ENCODE measurements at places on chromosomes 1 and 21.

DNA sequence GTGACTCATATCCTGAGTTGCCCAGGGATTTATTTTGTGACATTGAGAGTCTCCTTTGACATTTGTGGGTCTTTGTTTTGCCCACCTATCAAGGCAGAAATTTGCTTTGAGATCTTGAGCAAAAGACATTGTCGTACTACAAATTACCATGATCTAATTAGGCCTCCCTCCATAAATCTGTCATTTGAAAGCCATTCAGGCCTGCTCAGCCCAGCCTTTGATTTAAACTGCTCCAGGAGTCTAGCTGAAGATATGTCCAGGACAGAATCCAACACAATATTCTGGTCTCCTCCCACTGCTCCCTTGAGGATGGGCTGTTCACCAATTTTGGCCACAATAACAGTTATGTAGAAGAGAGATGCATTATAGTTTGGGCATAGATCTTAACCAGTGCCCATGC, 86.7 kb downstream of the PROX1 start:
- DNase-seq, result no peak

- DNase-seq, result no peak
Measured at GRCh38 chr1:206668874-206669410, 15.8 kb upstream of the MAPKAPK2 start.

DNA sequence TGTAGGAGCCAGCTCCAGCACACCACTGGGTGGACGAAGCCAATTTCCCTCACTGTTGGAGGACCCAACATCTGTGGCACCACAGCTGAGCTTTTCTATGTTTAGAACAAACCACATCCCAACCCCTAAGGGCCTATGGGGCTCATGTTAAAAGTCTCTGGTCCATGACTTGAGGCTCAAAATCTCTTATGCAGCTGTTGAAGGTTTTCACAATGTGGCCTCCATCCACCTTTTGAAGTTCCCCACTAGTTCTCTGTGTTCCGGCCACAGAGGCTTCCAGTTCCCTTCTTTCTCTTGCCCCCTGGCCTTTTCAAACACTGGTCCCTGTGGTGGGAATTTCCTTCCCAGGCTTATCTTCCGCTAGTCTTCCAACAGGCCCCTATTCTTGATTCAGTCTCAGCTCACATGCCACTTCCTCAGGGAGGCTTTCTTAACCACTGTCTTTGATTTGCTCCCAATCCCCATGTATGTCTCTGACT, 3.9 kb upstream of the IFNLR1 start:
- DNase-seq, result no peak

DNA sequence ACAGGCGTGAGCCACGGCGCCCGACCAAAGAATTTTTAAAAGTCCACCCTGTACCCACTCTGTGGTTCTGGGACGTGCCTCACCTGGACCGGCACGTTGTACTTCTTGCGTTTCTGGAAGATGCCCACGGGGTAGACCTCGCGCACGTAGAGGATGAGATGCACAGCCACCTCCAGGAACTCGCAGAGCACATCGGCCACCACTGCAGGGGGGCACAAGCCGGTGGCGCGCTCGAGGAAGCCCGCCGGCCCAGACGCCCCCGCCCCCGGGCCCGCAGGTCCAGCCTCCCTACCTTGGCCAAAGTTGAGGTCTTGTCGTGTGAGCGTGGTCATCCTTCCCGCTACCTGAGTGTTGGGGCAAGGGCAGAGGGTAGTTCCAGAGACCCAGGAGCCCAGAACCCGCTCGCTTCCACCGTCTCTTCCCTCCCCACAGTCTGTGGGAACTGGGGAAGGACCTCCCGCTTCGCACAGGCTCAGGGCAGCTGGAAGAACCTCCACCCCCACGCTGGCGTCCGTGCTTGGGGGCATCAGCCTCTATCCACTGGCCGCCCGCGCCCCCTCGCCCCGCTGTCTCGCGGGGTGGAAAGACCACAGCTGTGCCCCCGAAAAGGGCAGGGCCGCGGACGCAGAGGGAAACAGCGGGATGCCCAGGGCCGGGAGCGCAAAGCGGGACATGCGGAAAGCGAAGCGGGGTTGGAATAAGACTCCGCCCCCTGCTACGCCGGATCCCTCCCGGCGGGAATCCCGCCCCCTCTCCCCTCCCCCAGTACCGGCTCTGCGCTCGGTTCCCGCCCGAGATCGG, 478 bp downstream of the MAD2L2 start:
- peak; percentile 33 for DNase-seq

- DNase-seq, result no peak
Measured at GRCh38 chr1:86453664-86454063, 15.1 kb upstream of the CLCA1 start.

- DNase-seq, result no peak
Measured at GRCh38 chr1:156368889-156369684, at the start of gene RHBG. TSS of gene RHBG (plus strand) at chr1:156369211. CDS start at chr1:156369250, 39 bp downstream.

DNA sequence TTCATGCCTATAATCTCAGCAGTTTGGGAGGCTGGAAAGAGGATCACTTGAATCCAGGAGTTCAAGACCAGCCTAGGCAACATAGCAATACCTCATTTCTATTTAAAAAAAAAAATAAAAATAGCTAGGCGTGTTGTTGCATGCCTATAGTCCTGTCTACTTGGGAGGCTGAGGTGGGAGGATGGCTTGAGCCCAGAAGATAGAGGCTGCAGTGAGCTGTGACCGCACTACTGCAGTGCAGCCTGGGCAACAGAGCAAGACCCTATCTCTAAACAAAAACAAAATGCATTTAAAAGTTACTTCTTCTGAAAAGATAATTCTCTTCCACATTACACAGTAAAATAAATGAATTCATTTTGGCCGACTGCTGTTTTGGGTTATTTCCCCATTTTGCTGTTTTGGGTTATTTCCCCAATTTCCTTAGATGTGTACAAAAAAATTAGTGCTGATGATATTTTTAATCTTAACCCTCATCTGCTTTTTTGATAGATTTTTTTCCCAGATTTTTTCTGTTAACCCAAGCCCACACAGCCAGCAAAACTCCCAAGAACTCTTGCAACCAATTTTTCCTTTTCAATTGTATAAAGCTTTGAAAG, 23.0 kb upstream of the SAMSN1 start:
- no peak for DNase-seq

- no peak for DNase-seq
Measured at GRCh38 chr1:20282533-20282932, 8.1 kb upstream of the VWA5B1 start.

GRCh38 chr1:160671603-160672517, 25.0 kb upstream of the SLAMF1 start:
- DNase-seq, result no peak

DNA sequence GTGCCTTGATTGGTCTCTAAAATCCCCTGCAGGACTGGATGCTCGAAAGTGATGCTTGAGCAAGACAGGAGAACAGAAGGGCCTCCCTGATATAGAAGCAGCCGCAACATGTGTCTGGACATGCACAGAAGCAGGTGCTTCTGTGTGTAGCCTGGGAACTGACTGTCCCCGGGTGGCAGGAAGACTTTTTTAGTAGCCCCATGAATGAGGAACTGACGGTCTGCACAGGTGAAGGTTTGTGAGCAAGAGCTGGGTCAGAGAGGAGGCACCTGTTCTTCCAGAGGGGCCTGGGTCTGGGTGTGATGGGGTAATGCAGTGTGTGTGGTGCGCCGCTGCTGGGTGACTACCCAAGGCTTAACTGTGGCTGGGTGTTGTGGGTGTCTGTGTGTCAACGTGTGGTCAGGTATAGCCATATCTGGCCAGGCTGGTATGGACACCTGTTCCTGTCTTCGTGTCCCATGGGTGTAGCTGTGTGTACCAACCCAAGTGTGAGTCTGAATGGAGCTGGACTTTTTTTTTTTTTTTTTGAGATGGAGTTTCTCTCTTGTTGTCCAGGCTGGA, 39.1 kb upstream of the FOXO6 start:
- no peak for DNase-seq

GRCh38 chr1:246160905-246161304, 346.2 kb downstream of the SMYD3 start:
- no peak for DNase-seq

GRCh38 chr21:40300300-40300699, 433.1 kb downstream of the PCP4 start:
- peak; percentile 4 for DNase-seq

DNA sequence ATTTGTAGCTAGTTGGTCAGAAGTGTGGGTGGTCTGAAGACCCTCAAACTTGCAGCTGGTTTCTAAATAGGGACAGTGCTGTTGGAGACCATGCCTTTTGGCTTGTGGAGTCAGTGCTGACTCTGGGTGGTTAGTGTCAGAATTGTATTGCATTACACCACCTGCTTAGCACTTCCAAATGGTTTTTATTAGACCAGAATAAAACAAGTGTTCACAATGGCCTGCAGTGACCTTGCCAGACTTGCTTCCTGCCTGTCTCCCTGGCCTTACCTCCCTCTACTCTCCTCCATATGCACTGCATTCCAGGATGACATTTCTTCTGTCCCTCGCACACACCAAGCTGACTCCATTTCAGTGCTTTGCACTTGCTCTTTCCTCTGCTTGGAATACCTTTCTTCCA, 72.7 kb upstream of the CNIH3 start:
- DNase-seq, result no peak

- DNase-seq, result no peak
Measured at GRCh38 chr1:7220007-7220406, 434.8 kb downstream of the CAMTA1 start.

GRCh38 chr1:78255846-78256245, 210.1 kb downstream of the GIPC2 start:
- DNase-seq, result no peak

- no peak for DNase-seq
Measured at GRCh38 chr1:247070645-247071044, 8.0 kb downstream of the ZNF670 start.

- DNase-seq, result peak; percentile 94
Measured at GRCh38 chr1:62783736-62784508, at the start of gene ATG4C. TSS of gene ATG4C (plus strand) at chr1:62784132. CDS start at chr1:62803787, 19,655 bp downstream.

GRCh38 chr1:10679496-10680220, 116.8 kb downstream of the CASZ1 start:
- DNase-seq, result peak; percentile 68

DNA sequence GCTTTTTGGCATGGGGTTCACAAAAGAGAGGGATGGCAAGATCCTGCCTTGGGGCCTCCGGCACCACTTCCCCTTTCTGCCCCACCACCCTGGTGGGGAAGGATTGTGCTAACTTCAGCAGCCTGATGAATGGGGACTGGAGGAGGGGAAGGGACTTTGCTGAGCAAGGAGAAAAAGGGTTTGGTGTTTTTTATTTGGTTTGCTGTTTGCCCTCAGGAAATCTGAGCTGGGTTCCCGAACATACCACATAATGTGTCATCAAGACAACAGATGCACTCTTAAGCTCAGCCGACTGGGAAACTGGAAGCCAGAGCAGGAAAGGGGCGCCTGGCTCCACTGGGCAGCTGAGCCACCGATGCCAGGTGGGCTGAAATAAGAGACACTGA, 19.8 kb downstream of the OLFML2B start:
- no peak for DNase-seq

- DNase-seq, result no peak
Measured at GRCh38 chr1:99652881-99653281, 7.0 kb downstream of the PALMD start.

GRCh38 chr1:211928993-211929637, 98.6 kb upstream of the LPGAT1 start:
- DNase-seq, result no peak

DNA sequence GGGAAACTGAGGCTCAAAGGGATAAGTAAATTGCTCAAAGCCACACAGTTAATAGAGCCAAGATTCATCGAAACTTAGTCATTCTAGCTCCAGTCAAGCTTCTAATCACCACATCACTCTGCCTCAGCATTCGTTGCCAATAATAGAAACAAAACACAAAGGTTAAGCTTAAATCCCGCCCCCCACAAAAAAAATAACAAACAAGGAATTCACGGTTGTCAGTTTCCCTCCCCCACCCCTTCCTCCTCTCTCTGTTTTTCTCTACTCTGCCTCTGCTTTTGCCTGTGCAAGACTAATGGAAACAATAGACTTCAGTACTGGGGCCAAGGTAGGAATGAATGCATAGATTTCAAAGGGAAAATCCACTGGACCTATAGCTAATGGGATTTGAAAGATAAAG, 70.7 kb upstream of the ZNF644 start:
- DNase-seq, result no peak
